Right hindlimb (tissue), 1 donor: ENCODE measurements at places on chromosomes 2 and 18.

DNA sequence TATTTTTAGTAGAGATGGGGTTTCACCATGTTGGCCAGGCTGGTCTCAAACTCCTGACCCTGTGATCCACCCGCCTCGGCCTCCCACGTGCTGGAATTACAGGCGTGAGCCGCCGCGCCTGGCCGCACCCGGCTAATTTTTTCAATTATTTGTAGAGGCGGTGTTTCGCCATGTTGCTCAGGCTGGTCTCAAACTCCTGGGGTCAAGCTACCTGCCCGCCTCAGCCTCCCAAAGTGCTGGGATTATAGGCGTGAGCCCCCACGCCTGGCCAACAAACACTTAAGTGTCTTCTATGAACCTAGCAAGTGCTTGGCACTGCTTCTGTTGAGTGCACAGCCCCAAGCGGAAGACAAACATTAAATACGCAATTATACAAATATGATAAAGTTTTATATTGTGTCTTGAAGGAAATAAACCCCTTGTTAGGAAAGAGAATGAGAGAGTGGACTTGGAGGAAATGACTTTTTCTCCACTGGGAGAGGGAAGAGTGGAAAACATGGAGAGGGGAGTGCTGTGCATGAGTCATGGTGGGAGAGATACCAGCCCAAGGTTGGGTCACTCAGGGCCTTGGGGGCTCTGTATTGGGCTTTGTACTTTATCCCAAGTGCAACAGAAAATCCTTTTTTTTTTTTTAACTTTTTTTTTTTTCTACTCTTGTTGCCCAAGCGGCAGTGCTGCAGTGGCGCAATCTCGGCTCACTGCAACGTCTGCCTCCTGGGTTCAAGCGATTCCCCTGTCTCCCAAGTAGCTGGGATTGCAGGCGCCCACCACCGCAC is 41.4 kb upstream of the ACTR2 start:
- DNase-seq, result no peak

- DNase-seq, result no peak
Observed at GRCh38 chr2:15448250-15448839, 112.8 kb downstream of the NBAS start.

DNA sequence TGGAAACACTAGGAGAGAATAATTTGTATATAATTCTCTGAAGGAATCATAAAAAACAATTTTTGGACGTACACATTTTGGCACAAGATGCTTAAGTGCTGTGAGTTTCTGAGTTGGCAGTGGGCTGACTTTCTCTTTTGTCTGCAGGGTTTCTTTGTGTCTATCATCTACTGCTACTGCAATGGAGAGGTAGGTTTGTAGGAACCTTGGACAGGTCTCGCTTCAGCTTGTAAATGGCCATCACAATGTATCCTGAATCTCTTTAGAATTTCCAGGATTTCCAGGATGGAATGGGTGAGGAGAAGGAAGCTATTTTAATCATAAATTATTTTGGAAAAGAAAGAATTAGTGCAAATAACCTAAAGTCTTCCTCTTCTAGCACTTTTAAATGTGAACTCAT is 83.9 kb downstream of the PTH2R start:
- no peak for DNase-seq

DNA sequence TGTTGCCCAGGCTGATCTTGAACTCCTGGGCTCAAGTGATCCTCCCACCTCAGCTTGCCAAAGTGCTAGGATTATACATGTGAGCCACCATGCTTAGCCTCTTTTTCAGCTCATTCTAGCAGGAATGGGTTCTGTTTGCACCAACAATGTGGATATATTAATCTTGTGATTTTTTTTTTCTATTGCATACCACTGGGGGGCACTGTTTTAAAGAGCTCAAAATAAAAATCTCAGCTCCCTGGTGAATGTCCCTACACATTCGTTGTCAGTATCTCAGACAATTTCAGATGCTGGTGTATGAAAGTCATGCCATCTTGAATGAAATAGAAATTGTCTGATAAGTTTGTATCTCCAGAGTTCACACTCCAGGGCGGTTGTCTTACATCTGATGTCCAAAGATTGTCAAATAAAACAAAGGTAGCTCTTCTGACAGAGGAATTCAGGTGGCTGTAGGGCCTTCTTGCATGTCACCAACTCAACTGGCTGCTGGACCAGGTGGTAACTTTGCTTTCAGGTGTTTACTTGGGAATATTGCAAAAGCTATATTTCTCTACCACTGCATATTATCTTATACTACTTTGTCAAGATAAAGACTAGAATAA is 3.1 kb upstream of the MATN3 start:
- no peak for DNase-seq

GRCh38 chr2:46872902-46873603 is 42.6 kb downstream of the MCFD2 start:
- DNase-seq, result no peak

GRCh38 chr2:1632002-1632348 is 112.3 kb downstream of the PXDN start:
- DNase-seq, result no peak

DNA sequence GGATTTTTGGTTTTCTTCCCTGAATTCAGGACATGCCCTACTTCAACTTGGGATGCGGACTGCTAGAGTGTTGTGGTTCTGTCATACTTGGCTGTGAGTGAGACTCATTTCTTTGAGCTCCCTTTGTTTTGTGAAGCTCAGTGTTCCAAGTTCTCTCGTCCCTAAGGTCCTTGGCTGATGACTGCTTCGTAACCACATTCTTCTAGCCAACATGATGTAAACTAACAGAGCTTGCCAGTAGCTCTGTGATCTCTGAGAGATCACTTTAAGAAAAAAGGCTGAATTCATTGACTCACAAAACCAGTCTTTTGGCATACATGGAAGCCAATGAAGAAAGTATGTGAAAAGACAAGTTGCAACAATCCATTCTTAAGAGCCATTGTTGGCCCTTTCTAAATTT is 96.9 kb upstream of the MSTN start:
- DNase-seq, result peak; percentile 63

DNA sequence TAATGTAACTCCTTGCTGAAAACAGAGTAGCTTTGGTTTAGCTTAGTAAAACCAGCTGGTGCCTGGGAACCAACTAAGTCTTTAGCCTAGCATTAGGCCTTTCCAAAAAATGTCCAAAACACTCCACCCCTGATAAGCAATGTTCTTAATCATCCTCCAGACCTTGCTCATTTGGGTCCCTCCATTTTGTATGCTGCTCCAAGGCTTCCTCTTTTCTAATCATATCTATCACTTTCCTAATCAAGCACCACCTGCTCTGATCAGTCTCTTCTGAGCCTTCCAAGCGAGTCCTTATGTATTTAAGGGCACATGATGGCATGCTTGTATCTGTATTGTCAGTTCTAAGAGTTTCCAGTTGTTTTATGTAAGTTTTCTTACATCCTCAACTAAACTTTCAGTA is 23.6 kb downstream of the THADA start:
- no peak for DNase-seq

DNA sequence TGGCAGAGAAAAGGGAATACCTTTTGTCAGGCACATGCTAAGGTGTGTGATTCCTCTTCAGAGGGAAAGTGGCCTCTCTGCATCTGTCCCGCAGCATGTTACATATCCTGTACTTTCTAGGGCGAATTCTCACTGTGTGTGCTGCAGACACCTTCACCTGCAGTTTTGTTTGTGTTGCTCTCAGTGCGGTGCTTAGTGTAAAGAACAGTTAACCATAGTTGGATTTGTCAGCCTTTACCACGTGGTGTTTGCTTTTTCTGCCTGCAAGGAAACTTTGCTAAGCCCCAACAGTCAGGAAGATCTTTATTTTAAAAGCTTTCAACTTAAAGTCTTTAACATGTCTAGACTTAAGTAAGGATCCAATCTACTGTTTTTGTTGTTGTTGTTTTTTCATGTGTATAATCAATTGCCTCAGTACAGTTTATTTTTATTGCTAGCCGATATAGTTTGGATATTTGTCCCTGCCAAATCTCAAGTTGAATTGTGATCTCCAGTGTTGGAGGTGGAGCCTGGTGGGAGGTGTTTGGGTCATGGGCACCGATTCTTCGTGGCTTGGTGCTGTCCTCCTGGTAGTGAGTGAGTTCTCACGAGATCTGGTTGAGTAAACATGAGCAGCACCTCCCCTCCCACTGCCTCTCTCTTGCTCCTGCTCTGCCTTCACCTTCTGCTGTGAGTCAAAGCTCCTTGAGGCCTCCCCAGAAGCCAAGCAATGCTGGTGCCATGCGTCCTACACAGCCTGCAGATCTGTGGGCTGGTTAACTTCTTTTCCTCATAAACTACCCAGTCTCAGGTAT is 90.6 kb downstream of the SNTG2 start:
- no peak for DNase-seq

DNA sequence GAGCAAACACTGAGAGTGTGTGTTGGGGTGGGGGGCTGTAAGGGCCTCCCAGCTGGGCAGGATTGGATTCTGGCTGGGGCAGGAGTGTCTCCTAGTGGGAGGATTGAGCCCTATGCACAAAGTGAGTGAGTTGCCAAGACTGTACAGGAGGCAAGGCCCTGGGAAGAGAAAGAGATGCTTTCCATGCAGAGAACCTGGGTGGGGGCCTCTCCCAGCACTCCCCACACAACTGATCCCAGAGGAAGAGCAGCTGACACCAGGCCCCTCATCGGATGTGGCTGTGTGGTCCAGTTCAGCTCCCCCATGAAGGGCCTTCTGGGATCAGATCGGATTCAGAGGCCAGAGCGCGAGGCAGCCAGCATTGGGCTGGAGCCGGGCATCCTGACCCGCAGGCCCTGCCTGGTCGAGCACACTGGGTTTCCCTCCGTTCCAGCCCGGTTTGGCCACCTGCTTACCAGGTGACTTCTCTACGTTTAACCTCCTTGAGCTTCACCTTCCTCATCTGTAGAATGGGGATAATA is 49.4 kb upstream of the FAHD2A start:
- DNase-seq, result peak; percentile 13

DNA sequence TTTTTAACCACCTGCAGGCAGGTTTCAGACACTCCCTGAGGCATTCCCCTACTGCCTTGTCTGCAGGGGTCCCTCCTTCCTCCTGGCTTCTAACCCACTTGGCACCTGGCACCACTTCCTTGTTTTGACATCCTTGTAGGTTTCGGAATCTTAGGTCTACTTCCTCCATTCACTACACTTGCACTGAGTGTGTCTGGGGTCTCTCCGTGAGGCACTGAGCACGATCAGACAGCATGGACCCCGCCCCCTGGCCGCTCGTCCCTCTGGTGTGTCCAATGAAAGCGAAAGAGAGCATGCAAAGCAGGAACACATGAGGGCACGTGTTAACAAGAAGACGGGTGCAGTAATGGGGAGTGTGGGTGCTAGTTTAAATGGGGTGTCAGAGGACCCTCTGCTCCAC is 63.8 kb downstream of the HAUS1 start:
- DNase-seq, result no peak

- DNase-seq, result no peak
Observed at GRCh38 chr2:58064086-58064485, 17.5 kb downstream of the VRK2 start.

GRCh38 chr2:189366349-189366748 is 74.9 kb upstream of the WDR75 start:
- DNase-seq, result no peak

GRCh38 chr18:38751898-38752297 is 1186.3 kb upstream of the CELF4 start:
- peak; percentile 40 for DNase-seq

GRCh38 chr18:9321017-9321452 is 13.5 kb upstream of the TWSG1 start:
- DNase-seq, result no peak

- DNase-seq, result no peak
Observed at GRCh38 chr2:188189356-188189755, 102.3 kb upstream of the GULP1 start.

DNA sequence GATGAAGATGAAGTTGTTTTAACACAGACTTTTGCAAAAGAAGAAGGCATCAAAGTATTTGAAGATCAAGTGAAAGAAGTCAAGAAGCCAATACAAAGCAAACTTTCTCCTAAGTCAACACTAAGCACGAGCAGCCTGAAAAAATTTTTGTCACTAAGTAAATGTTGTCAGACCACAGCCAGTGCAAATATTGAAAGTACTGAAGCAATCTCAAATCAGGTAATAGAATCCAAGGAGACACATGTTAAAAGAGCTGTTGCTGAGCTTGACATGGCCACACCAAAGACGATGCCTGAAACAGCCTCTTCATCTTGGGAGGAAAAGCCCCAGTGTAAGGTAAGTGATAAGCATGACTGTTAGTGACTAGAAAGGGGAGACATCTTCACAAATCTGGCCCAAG is 75.1 kb downstream of the FSIP2 start:
- no peak for DNase-seq

GRCh38 chr18:42087235-42087634 is 132.2 kb downstream of the PIK3C3 start:
- DNase-seq, result no peak

DNA sequence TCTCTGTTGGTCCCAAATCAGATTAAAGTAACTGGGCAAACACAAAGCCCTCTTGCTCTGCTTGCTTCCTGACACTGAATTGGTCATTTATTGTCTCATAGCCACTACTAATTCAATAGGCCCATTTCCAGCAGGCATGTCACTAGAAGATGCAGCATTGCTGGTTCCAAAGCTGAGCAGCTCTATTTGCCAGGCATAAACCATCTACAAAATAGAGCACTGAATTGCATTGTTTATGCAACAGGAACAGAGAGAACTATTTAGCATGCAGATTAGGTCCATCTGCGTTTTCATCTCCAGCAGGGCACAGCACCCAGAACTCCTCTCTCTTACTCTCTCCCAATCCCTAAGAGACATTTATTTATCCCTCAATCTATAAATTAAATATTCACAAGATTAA is 227.6 kb downstream of the SUCLG1 start:
- no peak for DNase-seq

DNA sequence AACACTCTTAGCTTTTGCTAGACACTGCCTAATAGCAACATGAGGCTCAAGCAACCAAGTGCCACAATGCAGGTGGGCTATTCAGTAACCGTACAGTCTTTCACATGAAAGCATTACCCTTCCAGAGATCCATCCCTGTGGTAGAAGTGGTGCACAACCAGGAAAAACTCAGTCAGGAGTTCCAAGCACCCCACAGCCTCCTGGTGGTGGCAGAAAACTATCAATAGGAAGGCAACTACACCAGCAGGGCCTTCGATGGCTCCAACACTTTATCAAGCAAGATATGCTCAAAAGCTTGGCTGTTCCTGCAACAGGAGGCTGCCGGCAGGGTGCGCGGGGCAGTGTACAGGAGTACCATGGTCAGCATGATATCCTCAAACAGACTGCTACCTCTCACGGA is 176.1 kb upstream of the DLGAP1 start:
- no peak for DNase-seq

DNA sequence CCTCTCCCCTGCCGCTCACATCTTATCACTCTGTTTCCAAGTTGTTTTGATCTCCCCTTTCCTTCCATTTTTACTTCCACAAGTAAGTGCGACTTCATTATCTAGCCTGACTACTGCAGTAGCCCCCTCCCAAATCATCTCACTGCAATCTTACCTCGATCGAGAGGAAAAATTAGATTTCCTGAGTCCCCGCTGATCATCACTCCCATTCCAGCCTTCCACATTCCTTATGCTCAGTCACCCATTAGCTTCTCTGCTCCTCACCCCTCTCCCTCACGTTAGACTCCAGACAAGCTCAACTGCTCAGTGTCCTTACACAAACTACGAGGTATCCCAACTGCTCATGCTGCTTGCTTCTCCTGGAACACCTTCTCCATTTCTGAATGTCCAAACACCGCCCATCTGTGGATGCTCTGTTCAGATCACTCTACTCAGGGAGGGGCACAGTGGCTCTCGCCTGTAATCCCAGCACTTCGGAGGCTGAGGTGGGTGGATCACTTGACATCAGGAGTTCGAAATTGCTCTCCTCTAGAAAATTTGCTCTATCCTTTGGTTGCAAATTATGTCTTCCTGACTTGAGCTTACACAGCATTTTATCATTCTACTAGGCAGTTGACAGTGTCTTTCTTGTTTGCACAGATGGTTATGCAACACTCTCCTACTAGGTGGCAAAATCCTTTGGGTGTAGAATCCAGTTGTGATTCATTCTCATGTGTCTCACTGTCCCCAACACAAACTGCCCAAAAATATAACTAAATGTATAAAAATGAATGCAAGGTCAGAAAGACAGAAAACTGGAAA is 96.5 kb downstream of the INO80D start:
- no peak for DNase-seq
